ENCODE measurements at places on chromosomes 13 and 19. TPM values are rescaled to one million over a fixed set of nuclear protein-coding genes. Genes with fewer than 3 reads are reported as not detected.

DNA sequence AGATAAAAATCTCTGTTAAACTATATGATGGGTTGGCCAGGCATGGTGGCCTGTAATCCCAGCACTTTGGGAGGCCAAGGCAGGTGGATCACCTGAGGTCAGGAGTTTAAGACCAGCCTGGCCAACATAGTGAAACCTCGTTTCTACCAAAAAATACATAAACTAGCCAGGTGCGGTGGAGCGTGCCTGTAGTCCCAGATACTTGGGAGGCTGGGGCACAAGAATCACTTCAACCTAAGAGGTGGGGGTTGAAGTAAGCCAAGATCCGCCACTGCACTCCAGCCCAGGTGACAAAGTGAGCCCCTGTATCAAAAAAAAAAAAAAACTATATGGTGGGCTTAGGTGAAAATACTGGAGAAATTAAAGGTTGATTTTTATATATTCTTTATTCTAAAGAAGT lies 11.3 kb downstream of the TBC1D4 start:
- DNase-seq, result no peak
- H3K27ac ChIP-seq, result no peak overlapping the region
- H3K36me3 ChIP-seq, result peaks cover 5% of the 10 kb centered on the region
- no peaks in the 10 kb centered on the region for H3K4me1 ChIP-seq

GRCh38 chr19:33719366-33720154 lies 77.1 kb upstream of the KCTD15 start:
- H3K4me3 ChIP-seq, result no peak overlapping the region
- peaks cover 6% of the 10 kb centered on the region for H3K36me3 ChIP-seq
- no peak overlapping the region for H3K27ac ChIP-seq
- no peaks in the 10 kb centered on the region for H3K4me1 ChIP-seq

GRCh38 chr13:101489643-101490405 lies 37.3 kb downstream of the ITGBL1 start:
- H3K4me3 ChIP-seq, result no peak overlapping the region
- no peaks in the 10 kb centered on the region for H3K36me3 ChIP-seq
- no peak for DNase-seq
- peak overlapping the region; percentile 19 for H3K27ac ChIP-seq
- peaks cover 2% of the 10 kb centered on the region for H3K4me1 ChIP-seq

DNA sequence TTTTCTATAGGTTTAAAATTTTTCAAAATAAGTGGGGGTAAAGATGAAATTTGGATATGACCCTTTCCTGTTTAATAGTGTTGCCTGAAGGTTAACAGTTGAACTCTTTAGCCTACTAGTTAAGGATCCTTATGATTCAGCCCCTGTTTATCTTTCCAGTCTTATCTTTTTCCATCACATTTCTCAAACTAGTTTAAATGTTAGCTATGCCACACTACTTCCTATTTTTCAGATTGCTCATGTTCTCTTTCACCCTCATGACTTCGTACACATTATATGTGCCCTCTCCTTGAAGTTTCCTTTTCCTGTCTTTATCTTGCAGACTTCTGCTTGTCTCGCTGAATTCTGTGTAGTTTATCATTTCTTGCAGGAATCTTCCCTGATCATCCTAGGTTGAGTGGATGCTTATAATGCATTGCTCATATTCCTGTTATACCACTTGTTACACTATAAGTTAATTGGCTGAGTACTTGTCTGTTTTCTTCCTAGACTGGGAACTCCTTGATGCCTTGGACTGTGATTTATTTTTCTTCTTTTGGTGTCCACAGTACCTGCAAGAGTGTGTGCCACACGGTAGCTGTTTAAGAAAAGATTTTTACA lies 86.7 kb downstream of the FNDC3A start:
- no peak for DNase-seq
- H3K4me1 ChIP-seq, result peaks cover 8% of the 10 kb centered on the region
- peaks cover 4% of the 10 kb centered on the region for H3K36me3 ChIP-seq
- H3K27ac ChIP-seq, result peak overlapping the region; percentile 58

DNA sequence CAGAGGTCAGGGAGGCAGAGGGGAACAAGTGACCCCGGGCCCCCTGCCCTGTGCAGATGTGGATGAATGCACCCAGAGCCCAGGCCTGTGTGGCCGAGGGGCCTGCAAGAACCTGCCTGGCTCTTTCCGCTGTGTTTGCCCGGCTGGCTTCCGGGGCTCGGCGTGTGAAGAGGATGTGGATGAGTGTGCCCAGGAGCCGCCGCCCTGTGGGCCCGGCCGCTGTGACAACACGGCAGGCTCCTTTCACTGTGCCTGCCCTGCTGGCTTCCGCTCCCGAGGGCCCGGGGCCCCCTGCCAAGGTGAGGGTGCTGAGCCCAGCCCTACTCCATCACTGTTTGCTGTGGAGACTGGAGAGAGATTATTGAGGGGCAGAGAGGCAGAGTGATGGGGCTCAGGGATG lies 9.9 kb downstream of the LTBP4 start:
- peaks cover 27% of the 10 kb centered on the region for H3K36me3 ChIP-seq
- no peak for DNase-seq
- H3K4me1 ChIP-seq, result peaks cover 11% of the 10 kb centered on the region
- peaks cover 25% of the 10 kb centered on the region for H3K27me3 ChIP-seq

DNA sequence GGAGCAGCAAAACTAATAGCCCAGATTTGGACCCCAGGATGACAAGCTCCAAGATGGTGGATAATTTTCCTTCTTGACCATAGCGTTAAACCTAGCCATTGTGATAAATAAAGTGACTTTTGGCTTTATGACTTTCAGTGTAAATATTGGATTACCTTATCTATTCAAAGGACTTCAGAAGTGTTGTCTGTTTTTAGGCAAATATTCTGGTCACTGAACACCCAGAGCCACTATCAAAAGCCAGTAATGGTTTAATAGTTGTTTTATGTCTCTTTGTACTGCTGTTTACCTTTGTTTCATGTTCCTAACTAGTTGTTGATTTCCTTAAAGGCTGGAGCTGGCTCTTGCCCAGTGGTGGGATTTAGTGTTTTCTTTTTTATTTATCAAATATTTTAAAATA lies 81.6 kb downstream of the FGF9 start:
- no peaks in the 10 kb centered on the region for H3K36me3 ChIP-seq
- no peaks in the 10 kb centered on the region for H3K27me3 ChIP-seq
- no peak overlapping the region for H3K27ac ChIP-seq
- no peak overlapping the region for H3K4me3 ChIP-seq
- no peak for DNase-seq
- no peaks in the 10 kb centered on the region for H3K4me1 ChIP-seq

- peak overlapping the region; percentile 88 for H3K27ac ChIP-seq
- peaks cover 17% of the 10 kb centered on the region for H3K36me3 ChIP-seq
- peaks cover 21% of the 10 kb centered on the region for H3K4me1 ChIP-seq
These were observed 51.9 kb downstream of the DNM2 start for GRCh38 chr19:10769533-10770491.

DNA sequence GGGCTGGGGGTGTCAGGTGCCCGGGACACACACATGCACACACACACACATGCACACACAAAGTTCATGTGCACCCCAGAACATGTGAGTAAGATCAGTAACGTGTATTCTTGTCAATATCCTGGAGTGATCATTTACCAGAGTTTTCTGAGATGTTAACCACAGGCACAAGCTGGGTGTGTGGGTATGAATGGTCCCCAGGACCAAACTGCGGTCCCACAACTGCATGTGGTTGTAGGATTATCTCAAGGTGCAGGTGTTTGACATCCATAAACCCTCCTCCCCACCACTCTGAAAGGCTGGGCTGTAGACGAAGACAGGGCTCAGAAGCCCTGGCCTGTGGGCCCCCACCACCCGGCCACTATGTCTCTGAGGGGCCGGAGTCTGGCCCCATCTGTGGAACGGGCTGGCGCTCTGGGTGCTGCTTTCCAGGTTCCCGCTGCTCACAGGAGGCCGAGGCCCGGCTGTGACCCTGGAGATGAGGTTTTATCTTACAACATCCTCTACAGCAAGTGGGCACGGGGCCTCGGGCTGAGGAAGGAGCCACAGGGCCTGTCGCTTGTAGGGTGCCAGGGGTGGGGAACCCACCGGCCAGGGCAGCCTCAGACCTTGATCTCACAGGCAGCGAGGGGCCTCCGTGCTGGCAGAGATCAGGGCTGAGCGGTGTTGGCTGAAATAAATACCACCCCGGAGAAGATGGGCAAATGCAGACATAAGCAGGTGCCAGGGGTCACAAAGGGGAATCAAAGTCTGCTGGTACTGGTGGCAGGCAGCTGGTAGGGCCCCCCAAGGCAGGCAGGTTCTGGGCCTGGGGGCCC lies 4.3 kb downstream of the F2RL3 start:
- H3K27me3 ChIP-seq, result peaks cover 3% of the 10 kb centered on the region
- H3K4me1 ChIP-seq, result peaks cover 6% of the 10 kb centered on the region
- no peak overlapping the region for H3K4me3 ChIP-seq
- no peak overlapping the region for H3K27ac ChIP-seq
- H3K36me3 ChIP-seq, result no peaks in the 10 kb centered on the region
- no peak for DNase-seq

Gene LMTK3
- total RNA-seq, result 3.0 TPM

Gene ICAM4
- total RNA-seq, result 0.36 TPM

Gene KBTBD6
- 5.3 TPM for total RNA-seq

Gene ZNF497
- 3.6 TPM for total RNA-seq
